ENCODE measurements at places on chromosomes 4 and X. TPM values are rescaled to one million over a fixed set of nuclear protein-coding genes. Genes with fewer than 3 reads are reported as not detected.

GRCh38 chr4:150131581-150132228 lies 53.5 kb downstream of the DCLK2 start:
- DNase-seq = no peak

DNA sequence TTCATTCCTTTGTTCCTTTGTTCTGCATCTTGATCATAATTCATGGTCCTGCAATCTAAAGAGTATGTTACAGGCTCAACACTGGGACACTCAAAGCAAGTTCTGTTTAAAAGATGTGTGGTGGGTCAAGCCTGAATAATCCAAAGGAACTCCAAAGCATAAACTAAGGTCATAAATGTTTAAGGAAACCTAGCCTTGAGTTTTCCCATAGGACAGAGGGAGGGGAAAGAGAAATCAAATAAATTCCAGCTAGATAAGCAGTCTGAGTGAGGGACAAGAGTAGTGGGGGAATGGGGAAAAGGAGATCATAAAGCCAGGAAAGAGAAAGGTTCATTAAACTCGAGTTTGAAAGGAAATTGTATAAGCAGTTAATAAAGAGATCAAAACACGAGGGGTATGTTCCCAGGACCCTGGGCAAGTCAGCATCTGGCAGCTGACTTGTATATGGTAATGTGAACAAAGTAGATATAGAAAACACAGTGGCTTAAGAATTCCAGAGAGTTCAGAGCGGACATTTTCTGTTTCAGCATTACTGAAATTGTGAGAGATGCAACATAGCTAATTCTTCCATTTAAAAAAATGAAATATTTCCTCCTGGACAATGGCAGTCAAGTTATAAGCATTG lies 125.8 kb upstream of the EDNRA start:
- DNase-seq = no peak

DNA sequence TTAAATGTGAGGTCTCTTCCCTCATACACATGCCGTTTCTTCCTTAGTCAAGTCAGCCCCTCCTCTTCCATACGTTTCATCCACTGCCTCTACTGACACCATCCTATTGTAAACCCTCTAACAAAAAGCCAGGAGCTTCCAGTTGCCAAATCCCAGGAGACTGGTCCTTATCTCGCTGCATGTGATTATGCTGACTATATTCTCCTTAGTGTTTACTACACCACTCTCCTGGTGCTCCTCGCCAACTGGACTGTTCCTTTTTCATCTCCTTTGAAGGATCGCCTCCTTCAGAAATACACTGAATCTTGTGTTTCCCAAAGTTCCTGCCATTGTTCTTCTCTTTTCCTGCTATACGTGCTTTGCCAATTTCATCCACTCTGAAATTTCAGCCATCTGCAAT lies 27.7 kb downstream of the MAML3 start:
- no peak for DNase-seq

DNA sequence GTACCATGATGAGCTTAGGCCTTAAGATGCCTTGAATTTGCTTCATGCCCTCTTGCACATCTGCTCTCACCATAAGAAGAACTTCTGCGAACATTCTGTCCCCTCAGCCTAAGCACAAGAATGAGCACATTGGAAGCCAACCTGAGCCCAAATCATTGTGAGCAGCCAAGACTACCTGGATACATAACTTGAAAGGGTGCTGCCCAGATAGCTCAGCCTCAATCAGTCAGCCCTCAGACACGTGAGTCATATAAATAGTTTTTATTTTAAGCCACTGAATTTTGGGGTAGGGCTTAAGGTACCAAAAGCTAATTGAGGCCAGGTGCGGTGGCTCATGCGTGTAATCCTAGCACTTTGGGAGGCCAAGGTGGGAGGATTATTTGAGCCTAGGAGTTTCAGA lies 27.5 kb upstream of the BBS12 start:
- no peak for DNase-seq

Gene HSFX4
- total RNA-seq = not detected

DNA sequence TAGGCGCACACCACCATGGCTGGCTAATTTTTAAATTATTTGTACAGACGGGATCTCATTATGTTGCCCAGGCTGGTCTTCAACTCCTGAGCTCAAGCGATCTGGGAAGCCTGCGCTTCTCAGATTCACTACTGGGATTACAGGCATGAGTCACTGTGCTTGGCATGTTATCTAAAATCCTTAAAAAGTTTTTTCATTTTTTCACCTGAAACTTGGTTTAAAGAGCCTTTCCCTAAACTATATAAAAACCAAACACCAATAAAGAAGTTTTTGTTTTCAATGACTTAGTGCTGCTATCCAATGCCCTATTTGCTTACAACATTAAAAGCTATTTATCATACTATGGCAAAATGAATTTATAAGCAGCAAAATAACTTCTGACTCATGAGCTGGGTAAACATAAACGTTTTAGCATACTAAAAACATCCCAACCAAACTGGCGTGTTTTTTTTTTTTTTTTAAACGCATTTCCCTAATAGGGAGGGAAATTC lies 127.8 kb downstream of the UBE2K start:
- DNase-seq = no peak

Gene WWC2
- total RNA-seq = 53.5 TPM
